ENCODE measurements at places on chromosomes 12 and 14.

GRCh38 chr12:90515199-90516175 lies 439.5 kb downstream of the CCER1 start:
- no peak for DNase-seq

DNA sequence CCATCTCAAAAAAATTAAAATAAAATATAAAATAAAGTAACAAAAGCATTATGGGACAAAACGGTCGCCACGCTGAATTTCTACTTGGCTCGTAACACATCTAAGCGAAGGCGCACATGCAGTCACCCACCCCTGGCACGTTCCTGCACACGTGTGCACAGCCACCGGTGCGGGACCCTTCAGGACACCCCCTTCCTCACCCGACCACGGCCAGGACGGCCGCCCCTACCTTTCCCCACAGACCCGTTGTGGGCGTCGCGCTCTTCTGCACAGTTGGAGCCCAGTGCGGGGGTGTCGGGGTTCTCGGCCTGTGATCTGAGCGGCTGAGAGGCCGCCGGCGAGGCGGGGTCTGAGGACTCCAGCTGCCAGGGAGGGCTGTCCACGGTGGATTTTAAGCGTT lies 44.4 kb upstream of the GPR68 start:
- DNase-seq: no peak

DNA sequence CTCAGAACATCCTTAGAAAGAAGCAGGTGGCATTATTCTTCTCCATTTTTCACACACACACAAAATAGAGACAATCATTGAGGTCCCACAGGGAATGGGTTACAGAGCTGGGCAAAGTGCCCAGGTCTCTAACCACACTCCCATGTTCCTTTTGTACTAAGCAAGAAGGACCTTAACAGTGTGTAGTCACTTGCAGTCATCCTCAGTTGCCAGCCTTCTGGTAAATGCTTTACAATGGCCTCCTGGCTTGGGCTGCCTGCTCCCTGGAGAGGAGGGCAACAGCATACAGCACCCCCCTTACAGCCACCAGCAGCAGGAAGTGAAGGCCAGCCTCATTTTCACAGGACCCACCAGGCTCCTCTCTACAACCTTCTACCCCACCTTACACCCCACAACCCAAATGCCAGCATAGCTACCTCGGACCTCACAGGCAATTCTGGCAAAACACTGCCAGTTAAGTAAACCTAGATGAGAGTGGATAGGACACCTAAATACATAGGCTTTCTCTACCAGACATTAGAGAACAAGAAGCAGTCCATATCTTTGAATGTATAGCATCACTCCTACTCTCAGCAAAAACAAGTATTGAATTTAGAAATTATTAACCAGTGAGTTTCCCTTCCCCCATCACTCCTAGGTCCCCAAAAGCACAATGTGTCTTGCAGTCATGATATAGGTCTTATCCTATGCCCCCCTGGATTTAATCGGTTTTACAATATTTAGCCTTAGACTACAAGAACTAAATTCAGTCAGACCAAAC lies 88.1 kb downstream of the PPP2R5E start:
- no peak for DNase-seq

GRCh38 chr12:110860833-110861296 lies 14.1 kb downstream of the CCDC63 start:
- no peak for DNase-seq

DNA sequence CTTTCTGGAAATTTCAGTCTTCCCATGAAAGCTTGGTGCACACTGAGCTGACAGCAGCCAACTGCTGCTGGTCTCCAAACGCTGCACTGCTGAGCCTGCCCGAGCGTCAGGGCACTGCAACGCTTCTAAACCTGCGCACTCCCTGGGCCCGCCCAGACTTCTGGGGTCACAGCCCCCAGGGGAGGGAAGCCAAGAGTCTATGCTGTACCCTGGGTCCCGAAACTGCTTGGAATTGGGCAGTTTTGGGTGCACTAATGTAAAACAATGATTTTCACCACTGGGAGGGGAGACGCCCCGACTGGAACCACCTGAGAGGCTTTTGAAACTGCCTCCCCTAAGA lies 32.0 kb downstream of the CCDC92 start:
- no peak for DNase-seq

- no peak for DNase-seq
Measured at GRCh38 chr14:33747749-33748148, 203.1 kb downstream of the EGLN3 start.

GRCh38 chr12:96710127-96710745 lies 196.8 kb upstream of the NEDD1 start:
- no peak for DNase-seq

DNA sequence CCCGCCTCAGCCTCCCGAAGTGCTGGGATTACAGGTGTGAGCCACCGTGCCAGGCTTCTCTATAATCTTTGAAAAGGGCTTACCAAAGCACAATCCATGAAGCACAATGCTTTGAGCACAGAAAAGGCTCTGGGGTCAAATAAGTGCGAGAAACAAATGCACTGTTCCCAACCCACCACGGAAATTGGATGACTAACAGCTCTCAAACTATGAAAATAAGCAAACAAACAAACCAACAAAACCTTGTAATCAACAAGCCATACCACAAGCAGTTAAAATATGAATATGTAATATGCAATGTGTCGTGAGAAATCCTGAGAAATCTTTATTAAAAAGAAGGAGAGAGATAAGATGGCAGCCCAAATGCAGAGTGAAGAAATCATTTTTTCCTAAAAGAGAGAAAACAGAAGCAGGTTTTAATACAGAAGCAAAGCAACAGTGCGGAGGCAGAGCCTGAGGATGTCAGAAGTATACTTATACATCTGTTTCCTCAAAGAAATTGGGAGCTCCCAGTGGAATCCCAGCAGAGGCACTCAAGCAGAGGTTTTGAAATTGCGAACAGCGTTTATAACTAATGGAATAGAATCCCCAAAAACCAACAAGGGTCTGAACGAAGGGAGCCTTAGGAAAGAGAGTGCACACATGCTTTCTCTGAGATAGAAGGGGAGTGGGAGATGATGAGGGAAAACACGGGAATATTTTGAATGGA lies 17.1 kb downstream of the SMCO2 start:
- no peak for DNase-seq

GRCh38 chr14:37573356-37573755 lies 21.7 kb downstream of the FOXA1 start:
- DNase-seq: no peak

DNA sequence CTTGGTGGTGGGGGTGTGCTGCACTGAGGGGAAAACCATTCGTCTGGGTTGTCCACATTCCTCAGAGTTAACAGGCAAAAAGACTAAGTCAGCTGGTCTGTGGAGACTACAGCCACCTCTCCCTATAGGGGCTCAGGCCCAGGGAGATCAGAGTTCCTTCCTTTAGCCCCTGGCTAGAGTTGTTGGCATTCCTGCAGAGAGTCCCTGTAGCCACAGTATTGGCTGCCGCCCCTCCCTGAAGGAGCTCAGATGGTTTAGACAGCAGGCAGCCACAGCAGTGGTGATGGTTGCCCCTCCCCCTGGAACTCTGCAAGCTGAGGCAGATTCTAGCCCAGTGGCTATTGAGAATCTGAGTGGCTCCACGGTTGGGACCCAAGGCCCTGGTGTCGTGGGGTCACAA lies 1072.5 kb upstream of the ATXN7L3B start:
- no peak for DNase-seq
